ENCODE measurements at places on chromosomes 3 and 15. TPM values are rescaled to one million over a fixed set of nuclear protein-coding genes. Genes with fewer than 3 reads are reported as not detected.

GPR149 gene
- total RNA-seq = not detected

C3orf80 gene
- 0.15 TPM for total RNA-seq

CHRM5 gene
- total RNA-seq = not detected

GRCh38 chr15:94230883-94231722, at the start of gene MCTP2:
TSS of gene MCTP2 (plus strand) at chr15:94231561. CDS start at chr15:94298266, 66,705 bp downstream.
- DNase-seq = peak; percentile 78

DNA sequence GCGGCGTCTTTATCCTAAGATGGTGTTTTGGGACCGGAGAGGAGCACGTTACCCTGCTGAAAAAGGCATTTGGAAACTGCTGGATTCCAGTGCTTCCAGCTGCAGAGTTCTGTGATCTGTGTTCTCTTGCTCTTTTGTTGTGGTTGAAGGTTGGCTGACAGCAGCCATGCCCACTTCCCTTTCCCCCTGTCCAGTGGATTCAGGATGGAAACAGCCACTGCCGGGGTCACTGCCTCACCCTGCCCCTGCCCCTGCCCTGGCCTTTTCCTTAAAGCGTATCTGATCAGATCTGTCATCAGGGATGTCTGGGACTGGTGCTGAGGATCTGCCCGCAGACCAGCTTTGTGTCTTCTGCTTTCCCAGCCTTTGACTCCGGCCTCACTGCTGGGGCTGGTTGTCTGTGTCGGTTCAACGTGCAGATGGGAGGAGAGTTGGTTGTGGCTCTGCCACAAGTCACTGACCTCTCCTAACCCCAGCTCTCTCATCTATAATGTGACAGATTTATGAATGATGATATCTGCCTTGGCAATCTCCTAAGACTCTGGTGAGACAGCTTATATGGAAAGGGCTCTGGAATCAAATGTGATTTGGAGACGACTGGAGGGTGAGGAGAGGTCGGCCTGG, 219.4 kb upstream of the BHLHE40 start:
- no peak for DNase-seq

DNA sequence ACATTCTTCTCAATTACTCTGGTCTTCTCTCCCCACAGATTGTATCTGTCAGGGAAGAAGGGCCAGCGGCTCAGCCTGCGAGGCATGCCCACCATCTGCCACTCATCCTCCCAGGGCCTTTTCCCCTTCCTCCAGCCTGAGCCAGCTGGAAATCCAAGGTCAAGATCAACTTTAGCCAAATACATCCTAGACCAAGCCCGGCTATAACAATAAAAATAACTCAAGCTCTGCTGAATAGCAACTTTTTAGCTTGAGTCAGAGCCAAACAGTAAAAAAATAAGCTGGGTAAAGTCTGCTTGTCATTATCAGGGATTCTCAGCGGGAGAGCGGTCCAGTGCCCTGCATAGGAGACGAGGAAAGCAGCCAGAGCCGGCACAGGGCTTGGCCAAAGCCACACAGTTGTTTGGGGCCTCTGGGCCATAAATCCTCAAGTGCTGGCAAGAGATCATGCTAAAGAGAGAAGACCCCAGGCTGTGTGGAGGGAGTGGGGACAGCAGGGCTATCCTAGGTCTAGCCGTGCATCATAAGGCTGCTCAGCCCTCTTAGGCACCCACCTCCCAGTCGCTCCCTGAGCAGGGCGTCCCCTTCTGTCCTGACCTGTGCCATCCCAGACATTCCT, 76.2 kb upstream of the HERC1 start:
- DNase-seq = no peak
